ENCODE measurements at places on chromosomes 5 and 9.

- DNase-seq = no peak
Measured at GRCh38 chr5:16815432-16815831, 120.7 kb downstream of the MYO10 start.

GRCh38 chr9:95903398-95903797 lies 27.9 kb downstream of the ERCC6L2 start:
- DNase-seq = no peak

DNA sequence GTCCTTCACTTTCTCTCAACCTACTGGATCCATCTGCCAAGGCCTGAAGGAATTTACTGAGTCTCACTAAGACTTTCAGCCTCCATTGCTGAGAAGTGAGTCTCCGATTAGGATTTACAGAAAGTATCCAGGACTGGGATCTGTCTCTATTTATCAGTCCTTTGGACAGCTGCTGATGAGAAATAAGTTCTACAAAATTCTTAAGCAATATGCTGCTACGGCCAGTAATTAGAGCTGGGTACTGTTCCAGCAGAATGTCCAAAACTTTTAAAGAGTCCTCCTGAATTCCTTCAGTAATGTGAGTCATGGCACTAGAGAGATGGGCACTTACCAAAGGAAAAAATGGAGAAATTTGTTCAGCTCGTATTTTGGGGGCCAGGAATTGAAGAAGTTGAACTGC lies 5.9 kb downstream of the TEX10 start:
- DNase-seq = no peak

- DNase-seq = no peak
Measured at GRCh38 chr5:56279291-56279690, 46.2 kb upstream of the ANKRD55 start.

GRCh38 chr9:17837965-17838364 lies 259.1 kb downstream of the SH3GL2 start:
- no peak for DNase-seq

- DNase-seq = no peak
Measured at GRCh38 chr5:52983731-52984636, 5.2 kb upstream of the ITGA2 start.
